ENCODE measurements at places on chromosomes 3 and 15.

DNA sequence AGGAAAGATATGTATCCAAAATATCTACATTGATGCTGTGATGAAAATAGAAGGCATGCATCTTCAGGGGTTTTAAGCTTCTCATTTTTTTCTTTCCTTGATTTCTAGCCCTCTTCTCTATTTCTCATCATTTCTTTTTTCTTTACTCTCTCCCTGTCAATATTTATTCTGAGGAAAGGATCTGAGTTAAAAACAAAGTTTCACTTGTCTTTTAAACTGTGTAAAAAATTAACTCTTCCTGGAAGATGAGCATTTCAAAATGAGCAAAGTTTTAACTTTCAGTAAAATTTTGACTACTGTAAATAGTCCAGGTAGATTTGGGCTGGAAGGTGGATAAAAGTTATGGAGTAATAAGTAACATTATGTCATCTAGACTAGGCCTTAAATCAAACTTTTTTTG lies 500.2 kb upstream of the GBE1 start:
- no peak for DNase-seq

DNA sequence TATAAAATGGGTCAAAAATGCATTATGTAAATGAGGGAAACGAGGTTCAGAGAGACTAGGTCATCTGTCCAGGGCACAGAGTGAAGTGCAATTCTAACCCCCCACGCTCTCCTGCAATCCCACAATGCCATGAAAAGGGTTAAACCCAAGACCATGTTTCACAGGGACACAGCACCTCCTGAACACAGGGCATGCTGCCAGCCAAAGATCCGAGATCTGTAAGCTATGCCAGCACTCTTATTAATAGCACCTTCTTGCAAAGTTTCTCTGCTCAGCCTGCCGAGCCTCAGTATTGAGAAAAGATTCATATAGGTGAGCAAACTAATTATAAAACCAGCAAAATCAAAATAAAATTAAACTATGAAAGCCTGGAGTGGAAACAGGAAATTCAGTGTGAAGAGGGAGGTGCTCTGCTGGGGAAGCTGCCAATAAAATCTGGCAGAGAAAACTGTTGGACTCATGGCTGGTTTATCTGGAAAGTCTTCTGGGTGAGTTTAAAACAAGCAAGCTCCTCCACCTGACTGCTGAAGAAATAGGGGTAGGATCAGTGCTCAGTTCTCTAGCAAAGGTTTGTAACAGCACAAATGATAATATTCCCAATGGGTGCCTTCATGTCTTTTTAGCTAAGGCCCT lies 50.3 kb downstream of the LRIG1 start:
- no peak for DNase-seq

GRCh38 chr3:178137831-178138230 lies 398.4 kb upstream of the KCNMB2 start:
- DNase-seq, result no peak

DNA sequence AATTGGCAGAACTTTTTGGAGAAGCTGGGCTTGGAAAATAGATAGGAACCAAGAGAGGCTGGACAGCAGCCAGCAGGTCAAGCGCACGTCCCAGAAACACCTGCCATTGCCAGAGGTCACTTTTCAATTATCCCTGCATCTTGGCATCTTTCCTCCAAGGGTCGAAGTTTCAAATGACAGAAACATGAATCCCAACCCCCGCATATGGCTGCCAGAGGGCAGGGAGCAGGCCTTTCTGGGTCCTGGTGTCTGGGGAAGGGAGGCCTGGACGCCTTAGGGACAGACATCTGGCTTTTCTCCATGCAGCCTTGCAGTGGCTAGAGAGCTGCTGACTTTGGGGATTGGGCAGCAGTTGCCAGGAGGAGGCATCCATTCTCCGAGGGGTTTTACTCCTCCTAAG lies 164.5 kb upstream of the TPM1 start:
- DNase-seq, result no peak

GRCh38 chr15:77030048-77030927 lies 35.4 kb downstream of the PSTPIP1 start:
- DNase-seq, result no peak

- no peak for DNase-seq
Measured at GRCh38 chr3:189275852-189276251, 104.1 kb downstream of the TPRG1 start.

DNA sequence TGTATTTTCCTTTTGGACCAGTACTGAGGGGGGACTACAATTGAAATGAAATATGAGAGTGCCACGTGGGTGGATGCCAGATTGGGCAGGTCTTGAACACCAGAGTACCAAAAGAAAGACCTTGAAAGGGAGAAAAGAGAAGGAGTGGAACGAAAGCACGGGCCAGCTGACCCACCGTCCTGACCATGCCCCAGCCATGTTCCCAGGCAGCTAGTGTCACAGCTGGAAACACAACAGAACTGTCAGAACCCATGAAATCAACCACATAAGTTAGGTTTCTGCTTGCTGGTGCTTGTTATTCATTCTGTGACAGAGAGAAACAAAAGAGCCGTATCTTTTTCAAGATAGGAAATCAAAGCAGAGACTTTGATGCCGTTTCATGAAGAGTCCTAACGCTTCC lies 268.8 kb downstream of the MEX3B start:
- DNase-seq, result no peak

- DNase-seq, result no peak
Measured at GRCh38 chr15:70451821-70452653, 311.3 kb downstream of the UACA start.

GRCh38 chr15:89826671-89827655 lies 12.3 kb upstream of the ANPEP start:
- DNase-seq, result no peak

- no peak for DNase-seq
Measured at GRCh38 chr15:38818157-38818790, 253.7 kb upstream of the RASGRP1 start.

DNA sequence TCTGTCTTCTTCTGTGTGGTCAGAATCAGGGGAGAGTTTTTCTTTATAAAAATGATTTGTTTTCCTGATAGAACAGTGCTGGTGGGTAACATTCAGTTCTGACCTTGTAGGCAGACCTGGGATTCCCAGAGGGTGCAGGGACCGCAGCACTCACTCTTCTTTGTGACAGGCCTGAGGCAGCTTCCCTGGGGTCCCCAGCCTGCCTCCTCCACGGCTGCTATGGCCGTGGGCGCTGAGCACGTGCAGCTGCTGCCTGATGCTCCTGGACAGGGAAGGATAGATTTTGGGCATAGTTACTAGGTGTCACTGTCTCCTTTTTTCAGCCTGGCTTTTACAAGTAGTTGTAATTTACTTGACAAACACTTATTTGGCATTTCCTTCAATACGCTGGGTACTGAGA lies 39.1 kb downstream of the CACNA1D start:
- no peak for DNase-seq

GRCh38 chr3:28791713-28792255 lies 443.2 kb upstream of the AZI2 start:
- no peak for DNase-seq

- DNase-seq, result no peak
Measured at GRCh38 chr15:77817434-77817833, 184.7 kb upstream of the LINGO1 start.

- no peak for DNase-seq
Measured at GRCh38 chr3:33491721-33492120, 51.5 kb upstream of the UBP1 start.

DNA sequence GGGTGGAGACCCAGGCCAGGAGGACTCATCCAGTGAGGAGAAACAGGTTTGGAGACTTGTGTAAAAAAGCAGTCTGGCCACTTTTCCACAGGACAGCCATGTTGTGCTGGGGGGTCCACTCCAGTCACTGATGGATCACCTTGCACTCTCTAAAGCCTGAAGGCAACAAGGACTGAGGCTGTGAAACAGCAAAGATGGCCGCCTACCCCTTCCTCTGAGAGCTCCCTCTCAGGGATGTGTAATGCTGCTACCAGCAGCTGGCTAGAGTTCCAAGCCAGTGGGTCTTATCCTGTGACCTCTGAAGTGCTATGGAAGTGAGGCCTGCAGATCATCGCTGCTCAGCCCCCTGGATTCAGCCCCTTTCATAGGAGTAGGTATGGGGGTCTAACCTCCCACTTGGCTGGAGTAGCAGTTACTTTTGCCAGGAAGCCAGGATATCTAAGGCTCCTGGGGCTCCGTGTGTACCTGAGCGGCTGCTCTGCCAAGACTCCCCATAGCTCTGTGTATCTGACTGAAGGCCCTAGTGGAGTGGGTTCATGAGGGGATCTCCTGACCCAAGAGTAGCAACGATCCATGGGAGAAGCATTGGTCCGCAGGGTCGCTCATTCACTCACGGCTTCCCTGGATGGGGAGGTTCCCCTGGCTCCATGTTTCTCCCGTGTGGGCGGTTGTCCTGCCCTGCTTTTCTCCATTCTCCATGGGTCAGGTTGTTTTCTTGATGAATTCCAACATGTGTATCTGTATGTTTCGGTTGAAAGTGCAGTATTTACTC lies 69.9 kb upstream of the TNFSF10 start:
- no peak for DNase-seq

DNA sequence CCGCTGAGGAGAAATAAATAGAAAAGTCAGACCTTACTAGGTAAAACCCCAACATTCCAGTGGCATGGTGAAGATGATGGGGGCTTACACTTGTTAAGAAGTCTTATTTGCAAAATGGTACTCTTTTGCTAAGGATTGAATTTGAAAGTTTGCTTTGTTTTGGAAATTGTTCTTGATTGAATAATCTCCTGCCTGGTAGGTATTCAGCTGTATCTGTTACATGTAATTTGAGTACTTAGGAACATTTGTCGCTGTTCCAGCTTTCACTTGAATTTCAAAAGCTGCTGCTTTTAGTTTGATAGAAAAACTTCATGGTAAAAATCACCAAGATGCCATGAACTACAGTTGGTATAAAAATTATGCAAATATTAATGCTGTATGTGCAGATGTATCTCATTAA lies 44.6 kb downstream of the TFG start:
- DNase-seq, result no peak

GRCh38 chr15:48375767-48376166 lies 44.5 kb downstream of the DUT start:
- no peak for DNase-seq

- no peak for DNase-seq
Measured at GRCh38 chr15:63418811-63419210, 37.2 kb upstream of the CA12 start.

GRCh38 chr15:42401544-42402454 lies 42.5 kb downstream of the CAPN3 start:
- no peak for DNase-seq

All from stimulated activated CD4-positive, alpha-beta T cell treated with anti-CD3 and anti-CD28 coated beads, Interleukin-12 subunit alpha, Interleukin-12 subunit beta, amount 100 ng/mL, for 24 hours (primary cell).